Activated T-helper 1 cell treated with anti-CD3 and anti-CD28 coated beads, Interleukin-2, amount 50 U/mL, for 16 hours (primary cell): ENCODE measurements at places on chromosomes 6 and 20.

GRCh38 chr6:139779988-139780774 lies 405.7 kb upstream of the CITED2 start:
- no peak for DNase-seq

- DNase-seq: no peak
These were observed 37.4 kb upstream of the SLC9A8 start for GRCh38 chr20:49775229-49775693.

GRCh38 chr6:133108419-133108818 lies 132.7 kb upstream of the EYA4 start:
- DNase-seq: no peak

DNA sequence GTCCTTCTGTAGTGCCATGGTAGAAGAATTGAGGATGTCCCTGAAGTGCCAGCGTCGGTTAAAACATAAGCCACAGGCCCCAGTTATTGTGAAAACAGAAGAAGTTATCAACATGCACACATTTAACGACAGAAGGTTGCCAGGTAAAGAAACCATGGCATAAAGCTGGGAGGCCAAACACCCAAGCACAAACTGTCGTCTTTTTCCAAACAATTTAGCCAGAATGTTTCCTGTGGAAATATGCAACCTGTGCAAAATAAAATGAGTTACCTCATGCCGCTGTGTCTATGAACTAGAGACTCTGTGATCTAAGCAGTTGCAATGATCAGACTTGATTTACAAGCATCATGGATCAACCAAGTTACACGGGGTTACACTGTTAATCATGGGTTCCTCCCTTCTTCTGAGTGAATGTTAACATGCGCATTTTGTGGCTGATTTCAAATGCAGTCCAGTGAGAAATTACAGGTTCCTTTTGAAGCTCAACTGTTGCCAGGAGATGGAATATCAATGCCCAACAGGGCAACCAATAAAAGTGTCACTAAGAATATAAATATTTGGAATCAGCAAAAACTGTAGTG lies 674.9 kb downstream of the GRIK2 start:
- no peak for DNase-seq

GRCh38 chr6:138393871-138394783 lies 9.9 kb upstream of the HEBP2 start:
- no peak for DNase-seq

GRCh38 chr6:95364016-95364604 lies 213.2 kb upstream of the MANEA start:
- no peak for DNase-seq

DNA sequence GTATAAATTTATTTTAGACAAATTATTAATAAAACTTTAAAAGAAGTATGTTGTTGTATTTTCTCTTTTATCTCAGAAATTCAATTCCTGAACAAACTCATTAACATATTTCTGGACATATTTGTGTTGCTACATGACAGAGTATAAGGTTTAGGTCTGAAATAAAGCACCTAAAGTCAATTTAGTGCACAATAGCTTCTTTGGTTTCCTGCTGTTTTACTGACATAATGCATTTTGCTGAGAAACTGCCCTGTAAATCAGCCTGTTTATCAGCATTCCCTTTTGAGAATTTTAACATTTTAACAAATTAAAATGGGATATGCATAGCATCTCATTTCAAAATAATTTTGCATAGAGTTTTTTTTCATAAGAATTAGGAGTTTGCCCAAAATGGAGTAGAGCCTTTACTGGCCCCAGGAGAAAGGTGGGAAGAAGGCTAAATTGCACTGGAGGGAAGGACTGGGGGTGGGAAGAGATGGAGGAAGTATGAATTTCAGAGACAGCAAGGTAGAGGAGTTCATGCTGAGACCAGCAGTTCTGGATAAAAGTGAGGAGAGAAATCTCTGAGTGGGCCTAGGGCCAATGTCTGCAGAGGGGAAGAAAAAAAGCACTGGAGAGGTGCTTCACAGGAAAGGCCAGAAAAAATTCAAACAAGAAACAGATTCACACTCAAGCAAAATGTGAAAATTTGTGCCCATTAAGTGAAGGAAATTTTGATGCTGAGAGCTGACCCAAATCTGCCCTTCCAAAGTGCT lies 324.2 kb upstream of the HSF2 start:
- DNase-seq: no peak

GRCh38 chr6:68086199-68086598 lies 548.9 kb upstream of the ADGRB3 start:
- DNase-seq: no peak

GRCh38 chr20:14337400-14338171 lies at the start of gene FLRT3:
Gene FLRT3 (minus strand): TSS chr20:14337612. CDS start chr20:14327506, 10,106 bp downstream.
- no peak for DNase-seq

GRCh38 chr6:155278319-155279049 lies 14.7 kb downstream of the CLDN20 start:
- no peak for DNase-seq

- DNase-seq: no peak
These were observed 644 bp downstream of the MAD2L1BP start for GRCh38 chr6:43636308-43636659.

- no peak for DNase-seq
These were observed 418.5 kb upstream of the JARID2 start for GRCh38 chr6:14827354-14827753.

GRCh38 chr6:75296811-75297779 lies 12.5 kb upstream of the TMEM30A start:
- DNase-seq: no peak

DNA sequence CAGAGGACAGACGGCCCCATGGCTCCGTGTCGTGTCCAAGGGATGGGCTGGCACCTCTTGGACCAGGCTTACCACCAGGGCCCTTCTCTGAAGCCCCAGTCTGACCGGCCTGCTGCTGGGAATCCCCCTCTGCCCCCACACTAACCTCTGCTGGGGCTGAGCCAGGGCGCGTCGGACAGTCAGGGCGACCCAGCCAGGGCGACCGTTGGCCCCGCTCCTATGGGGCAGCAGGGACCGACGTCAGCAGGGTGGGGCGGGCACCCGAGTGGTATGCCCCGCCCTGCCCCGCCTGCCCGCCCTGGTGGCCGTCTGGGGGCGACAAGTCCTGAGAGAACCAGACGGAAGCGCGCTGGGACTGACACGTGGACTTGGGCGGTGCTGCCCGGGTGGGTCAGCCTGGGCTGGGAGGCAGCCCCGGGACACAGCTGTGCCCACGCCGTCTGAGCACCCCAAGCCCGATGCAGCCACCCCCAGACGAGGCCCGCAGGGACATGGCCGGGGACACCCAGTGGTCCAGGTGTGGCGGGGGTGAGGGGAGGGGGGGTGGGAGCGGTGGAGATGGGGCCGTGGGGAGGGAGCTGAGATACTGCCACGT lies at the start of gene SLC17A9:
Gene SLC17A9, plus strand, starts transcription at position 337 of the 595 bp plus-strand sequence. Its CDS starts 122 bp downstream, at position 459.
- DNase-seq: no peak

- DNase-seq: no peak
These were observed 1.4 kb downstream of the SOX12 start for GRCh38 chr20:326645-327185.

DNA sequence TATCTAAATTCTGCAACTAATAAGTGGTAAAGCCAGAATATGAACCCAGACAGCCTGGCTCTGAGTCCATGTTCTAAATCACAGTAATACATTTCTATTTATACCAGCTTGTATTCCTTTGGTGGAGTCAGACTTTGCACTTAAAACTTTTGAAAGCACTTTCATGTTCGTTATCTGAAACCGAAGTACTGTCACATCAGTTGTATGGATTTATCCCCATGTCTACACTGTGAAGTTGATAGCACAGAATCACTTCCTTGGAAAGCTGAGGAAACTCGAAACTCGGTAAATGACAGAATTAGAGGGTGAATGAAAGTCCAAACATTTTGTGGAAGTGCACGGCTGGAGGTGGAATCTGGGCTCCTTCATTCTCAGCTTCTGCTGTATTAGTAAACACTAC lies 28.3 kb upstream of the CTAGE9 start:
- no peak for DNase-seq

- DNase-seq: no peak
These were observed 19.3 kb downstream of the HIVEP2 start for GRCh38 chr6:142925575-142926110.

- no peak for DNase-seq
These were observed 701 bp downstream of the RFX6 start for GRCh38 chr6:116877743-116878142.

GRCh38 chr6:151765444-151765886 lies 42.0 kb upstream of the ESR1 start:
- DNase-seq: no peak

DNA sequence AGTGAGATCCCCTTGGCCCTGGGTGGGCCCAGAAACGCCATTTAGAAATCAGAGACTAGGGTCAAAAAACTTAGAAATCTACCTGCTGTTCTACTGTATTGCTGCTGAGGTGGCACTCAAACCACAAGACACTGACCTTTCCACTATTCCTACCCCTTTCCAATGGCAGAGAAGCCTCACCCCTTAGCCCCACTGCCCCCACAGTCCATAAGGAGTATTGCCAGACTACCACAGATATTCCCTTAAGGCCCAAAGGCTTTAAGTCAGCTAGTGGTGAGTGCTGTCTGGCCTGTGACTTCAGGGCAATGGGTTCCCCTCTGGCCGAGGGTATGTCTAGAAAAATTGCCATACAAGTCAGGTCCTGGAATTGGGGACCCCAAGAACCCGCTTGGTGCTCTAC lies 656.1 kb downstream of the COL12A1 start:
- no peak for DNase-seq

DNA sequence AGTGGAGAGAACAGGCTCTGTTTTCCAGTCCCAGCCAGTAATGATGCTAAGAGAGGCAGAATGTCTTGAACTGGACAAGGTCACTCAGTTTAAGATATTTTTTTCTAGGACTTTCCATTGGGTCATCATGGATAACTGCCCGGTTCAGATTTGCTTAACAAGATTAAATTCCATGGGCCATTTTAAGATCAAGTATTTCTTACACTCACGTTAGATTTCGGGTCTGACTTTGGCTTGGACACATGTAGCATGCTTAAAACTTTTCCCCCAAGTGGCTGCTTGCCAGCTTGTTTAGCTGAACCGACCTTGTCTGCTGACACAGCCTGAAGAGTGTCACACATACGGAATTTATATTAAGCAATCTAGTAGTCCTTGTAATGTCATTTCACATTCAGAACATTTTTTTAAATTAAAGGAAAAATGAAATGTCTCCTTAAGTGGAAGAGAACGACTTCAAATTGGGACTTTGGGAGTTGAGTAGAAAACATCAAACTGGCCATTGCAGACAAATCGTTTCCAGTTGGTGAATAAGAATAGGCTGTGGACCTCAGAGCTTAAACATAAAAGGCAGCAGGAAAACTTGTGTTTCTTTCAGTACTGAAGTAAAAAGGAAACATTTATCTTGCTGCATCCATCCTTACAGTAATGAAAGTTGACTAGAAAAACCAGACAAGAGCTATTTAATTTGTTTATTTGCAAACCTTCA lies 29.0 kb downstream of the ARMC2 start:
- DNase-seq: no peak

DNA sequence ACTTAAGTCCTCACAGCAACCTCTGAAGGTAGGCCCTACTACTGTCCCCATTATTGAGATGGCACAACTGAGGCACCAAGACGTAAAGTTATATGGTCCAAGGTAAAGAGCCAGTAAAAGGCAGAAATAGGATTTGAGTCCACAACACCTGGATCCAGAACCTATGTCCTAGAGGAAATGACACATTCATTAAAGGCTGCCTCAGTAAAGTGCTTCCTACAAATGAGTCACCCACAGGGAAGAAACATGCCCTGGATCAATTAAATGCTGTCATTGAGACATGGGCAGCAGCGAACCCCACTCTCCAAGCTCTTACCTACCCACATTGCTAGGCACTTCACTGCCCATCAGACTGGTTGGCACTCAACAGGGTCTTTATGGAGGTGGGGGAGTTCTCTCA lies 600.9 kb downstream of the PTPRT start:
- DNase-seq: no peak

DNA sequence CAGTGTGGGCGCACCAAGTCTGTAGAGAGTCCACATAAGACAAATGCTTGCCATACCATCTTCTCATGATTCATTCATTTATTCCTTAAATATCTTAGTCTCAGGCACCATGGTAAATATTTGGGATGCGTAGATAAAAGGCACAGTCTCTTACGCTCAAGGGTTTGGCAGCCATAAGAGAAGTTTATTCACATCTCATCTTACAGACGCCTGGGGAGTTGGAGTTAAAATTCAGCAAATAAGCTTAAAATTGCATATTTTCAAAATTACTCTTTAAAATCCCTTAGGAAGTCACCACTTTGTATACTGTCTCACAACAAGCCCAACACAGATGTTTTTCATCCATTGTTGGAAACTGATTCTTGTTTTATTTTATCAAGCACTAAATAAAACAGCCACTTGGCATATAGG lies 363.3 kb downstream of the KIF16B start:
- no peak for DNase-seq

- no peak for DNase-seq
These were observed 5.5 kb downstream of the MYLK4 start for GRCh38 chr6:2745246-2745645.
